Activated naive CD8-positive, alpha-beta T cell treated with anti-CD3 and anti-CD28 coated beads for 36 hours (primary cell): ENCODE measurements at places on chromosomes 12 and 14.

DNA sequence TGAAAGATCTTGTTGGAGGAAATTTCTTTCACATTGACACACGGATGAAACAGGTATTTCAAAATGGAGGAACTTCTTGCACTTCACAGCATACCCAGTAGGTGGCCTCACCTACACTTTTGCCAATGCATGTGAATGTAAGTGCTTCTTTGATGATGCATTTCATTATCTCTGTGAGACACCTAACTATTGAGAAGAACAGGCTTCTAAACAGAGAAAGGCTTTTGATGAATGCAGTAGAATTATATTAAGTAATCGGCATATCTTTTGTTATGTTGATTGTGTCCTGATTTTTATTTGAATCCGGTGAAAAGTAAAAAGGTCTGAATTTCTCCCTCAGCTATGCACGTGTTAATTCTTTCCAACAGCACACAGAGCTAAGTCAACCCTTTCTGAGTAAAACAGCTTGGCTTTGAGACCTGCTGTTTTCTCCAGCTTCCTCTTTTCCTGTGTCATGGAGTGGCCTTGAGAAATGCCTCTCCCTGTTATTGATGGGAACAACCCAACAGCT is 399.0 kb downstream of the NAV3 start:
- no peaks in the 10 kb centered on the region for H3K4me1 ChIP-seq
- no peaks in the 10 kb centered on the region for H3K36me3 ChIP-seq

GRCh38 chr12:55899082-55899481 is 28.6 kb downstream of the PYM1 start:
- H3K4me1 ChIP-seq = peaks cover 10% of the 10 kb centered on the region
- no peak overlapping the region for H3K4me3 ChIP-seq
- H3K36me3 ChIP-seq = peaks cover 6% of the 10 kb centered on the region
- DNase-seq = peak; percentile 44

DNA sequence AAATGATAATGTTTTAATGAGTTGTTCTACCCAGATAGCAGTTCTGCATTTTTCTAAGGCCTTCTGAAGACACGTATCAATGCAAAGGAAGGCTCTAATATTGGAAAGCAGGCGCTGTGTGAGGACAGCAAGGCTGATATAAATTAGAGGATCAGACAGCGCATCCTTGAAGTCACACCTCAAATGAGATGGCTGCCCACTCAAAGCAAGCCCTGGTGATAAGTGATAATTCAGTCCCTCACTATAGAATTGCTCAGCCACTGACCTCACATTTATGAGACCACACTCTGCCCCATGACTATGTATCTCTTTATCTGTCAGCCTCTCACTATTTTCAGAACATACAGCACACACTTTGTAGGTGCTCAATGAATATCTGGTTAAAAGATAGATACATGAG is 62.4 kb downstream of the ARMH4 start:
- H3K4me1 ChIP-seq = no peaks in the 10 kb centered on the region
- H3K36me3 ChIP-seq = no peaks in the 10 kb centered on the region

- H3K27me3 ChIP-seq = no peaks in the 10 kb centered on the region
- no peak overlapping the region for H3K4me3 ChIP-seq
- H3K4me1 ChIP-seq = peaks cover 4% of the 10 kb centered on the region
- no peak for DNase-seq
- H3K27ac ChIP-seq = no peak overlapping the region
Observed at GRCh38 chr12:1332327-1332726, 262.1 kb downstream of the FBXL14 start.

GRCh38 chr12:91778938-91779400 is 366.7 kb downstream of the BTG1 start:
- DNase-seq = peak; percentile 17
- peaks cover 1% of the 10 kb centered on the region for H3K36me3 ChIP-seq
- peak overlapping the region; percentile 71 for H3K4me3 ChIP-seq
- H3K27me3 ChIP-seq = no peaks in the 10 kb centered on the region
- H3K27ac ChIP-seq = peak overlapping the region; percentile 88

GRCh38 chr12:60535363-60535762 is 939.5 kb downstream of the SLC16A7 start:
- no peaks in the 10 kb centered on the region for H3K4me1 ChIP-seq
- no peak overlapping the region for H3K27ac ChIP-seq
- H3K4me3 ChIP-seq = no peak overlapping the region
- no peak for DNase-seq
- H3K36me3 ChIP-seq = no peaks in the 10 kb centered on the region

- peaks cover 33% of the 10 kb centered on the region for H3K36me3 ChIP-seq
- no peak for DNase-seq
- H3K4me1 ChIP-seq = no peaks in the 10 kb centered on the region
- no peaks in the 10 kb centered on the region for H3K27me3 ChIP-seq
Observed at GRCh38 chr14:96881713-96882112, 84.5 kb downstream of the VRK1 start.

GRCh38 chr12:51911788-51912711 is 4.7 kb downstream of the ACVRL1 start:
- H3K4me1 ChIP-seq = no peaks in the 10 kb centered on the region
- no peak overlapping the region for H3K27ac ChIP-seq
- H3K4me3 ChIP-seq = no peak overlapping the region
- H3K27me3 ChIP-seq = peaks cover 21% of the 10 kb centered on the region
- no peak for DNase-seq
- H3K36me3 ChIP-seq = no peaks in the 10 kb centered on the region
